ENCODE measurements at places on chromosomes 13 and 19. TPM values are rescaled to one million over a fixed set of nuclear protein-coding genes. Genes with fewer than 3 reads are reported as not detected.

GRCh38 chr13:64675255-64675892 is 2554.8 kb downstream of the PCDH9 start:
- no peak for DNase-seq

DNA sequence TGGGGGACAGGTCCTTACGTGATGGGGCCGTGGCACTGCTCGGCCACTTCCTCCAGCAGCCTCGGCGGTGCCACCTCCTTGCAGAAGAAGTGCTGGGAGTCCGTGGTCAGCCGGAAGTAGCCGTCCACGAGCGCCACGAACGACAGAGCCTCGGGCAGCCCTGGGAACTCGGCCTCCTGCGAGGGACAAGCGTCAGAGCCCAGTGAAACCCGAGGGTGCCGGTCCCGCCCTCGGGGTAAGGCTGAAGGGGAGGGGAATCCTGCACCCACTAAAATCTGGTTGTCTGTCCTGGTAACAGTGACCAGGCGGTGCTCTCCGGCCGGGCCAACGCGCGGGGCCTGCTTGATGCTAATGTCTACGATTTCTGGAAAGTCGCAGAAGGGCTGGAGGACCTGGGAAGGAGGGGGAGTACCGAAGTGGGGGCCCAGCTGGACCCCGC is 6.4 kb downstream of the JAK3 start:
- no peak for DNase-seq

CABP5 gene
- total RNA-seq: not detected

- DNase-seq: no peak
Observed at GRCh38 chr13:33312150-33312860, 26.8 kb upstream of the STARD13 start.

GRCh38 chr13:43414111-43414510 is 372.7 kb downstream of the ENOX1 start:
- DNase-seq: no peak

DNA sequence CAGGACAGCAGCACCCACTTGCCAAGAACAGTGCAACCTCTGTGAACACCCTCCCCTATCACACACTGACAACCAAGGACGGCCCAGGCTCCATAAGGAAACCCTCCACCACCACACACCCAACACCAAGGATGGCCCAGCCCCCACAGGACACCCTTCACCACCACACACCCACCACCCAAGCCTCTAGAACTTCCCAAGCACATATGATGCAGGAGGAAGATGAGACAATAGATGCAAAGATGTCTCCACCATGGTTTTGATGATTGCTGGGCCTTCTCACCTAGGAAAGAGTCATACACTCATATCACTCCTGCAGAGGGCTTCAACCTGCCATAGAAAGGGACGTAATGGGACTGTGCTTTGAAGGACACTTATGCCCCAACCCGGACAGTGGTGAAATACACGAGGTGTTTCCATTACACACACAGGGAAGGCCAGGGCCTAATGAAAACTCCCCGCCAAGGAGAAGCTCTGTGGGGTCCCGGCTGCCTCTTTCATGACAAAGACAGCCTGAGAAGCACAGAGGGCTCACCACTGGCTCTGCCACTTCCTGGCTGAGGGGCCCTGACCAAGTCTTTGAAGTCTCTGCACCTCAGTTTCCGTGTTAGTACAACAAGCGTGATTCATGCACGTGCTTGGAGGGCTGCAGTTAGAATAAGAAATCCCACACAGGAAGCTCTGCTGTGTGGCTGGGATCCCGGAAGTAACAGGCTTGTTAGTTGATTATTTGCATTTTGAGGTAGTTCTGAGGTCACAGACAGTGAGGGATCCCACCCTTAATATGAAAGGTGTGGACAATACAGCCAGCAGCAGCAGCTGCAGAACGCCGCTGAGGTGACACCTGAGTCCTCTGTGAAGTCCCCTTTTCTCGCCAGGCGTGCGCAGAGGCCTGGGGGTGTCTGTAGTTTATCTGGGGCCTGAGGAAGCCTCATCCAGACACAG is 61.9 kb upstream of the ATP12A start:
- peak; percentile 25 for DNase-seq

DNA sequence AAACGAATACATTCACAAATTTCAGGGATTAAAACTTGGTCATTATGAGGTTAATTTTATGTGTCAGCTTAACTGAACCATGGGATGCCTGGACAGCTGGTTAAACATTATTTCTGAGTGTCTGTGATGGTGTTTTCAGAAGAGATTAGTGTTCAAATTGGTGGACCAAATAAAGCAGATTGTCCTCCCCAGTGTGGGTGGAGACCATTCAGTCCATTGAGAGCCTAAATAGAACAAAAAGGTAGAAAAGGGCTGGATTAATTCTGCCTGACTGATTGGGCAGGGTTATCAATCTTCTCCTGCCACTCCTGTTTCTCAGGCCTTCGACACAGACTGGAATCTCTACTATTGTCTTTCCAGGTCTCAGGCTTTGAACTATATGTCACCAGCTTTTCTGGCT is 203.8 kb upstream of the SLITRK6 start:
- DNase-seq: no peak

GRCh38 chr19:54426291-54426931 is 11.1 kb downstream of the TTYH1 start:
- DNase-seq: no peak

Measured in tongue (tissue), 3 donors.